ENCODE measurements at places on chromosomes 7 and 10. TPM values are rescaled to one million over a fixed set of nuclear protein-coding genes. Genes with fewer than 3 reads are reported as not detected.

RNF148 gene
- total RNA-seq = 1.3 TPM

IL2RA gene
- not detected for total RNA-seq

NPC1L1 gene
- total RNA-seq = 0.17 TPM

OR2A42 gene
- total RNA-seq = not detected

SUGCT gene
- 8.9 TPM for total RNA-seq

TRIL gene
- total RNA-seq = 0.58 TPM

LRMDA gene
- total RNA-seq = 2.0 TPM

HKDC1 gene
- total RNA-seq = under 0.01 TPM

PRTFDC1 gene
- total RNA-seq = 71.3 TPM

TRIM4 gene
- 38.3 TPM for total RNA-seq

EBLN1 gene
- not detected for total RNA-seq

ZNF273 gene
- total RNA-seq = 4.2 TPM

PNLIPRP2 gene
- total RNA-seq = not detected

TLL2 gene
- total RNA-seq = under 0.01 TPM

CTAGE6 gene
- total RNA-seq = 0.66 TPM

PI4K2A gene
- 24.3 TPM for total RNA-seq

VAX1 gene
- total RNA-seq = not detected

SUN3 gene
- total RNA-seq = not detected

KNDC1 gene
- total RNA-seq = 2.3 TPM

NEBL gene
- total RNA-seq = 0.17 TPM

VWA2 gene
- total RNA-seq = 0.58 TPM

AKR1C2 gene
- total RNA-seq = 62.1 TPM

THSD7A gene
- total RNA-seq = 1.6 TPM

STK31 gene
- total RNA-seq = not detected

MMD2 gene
- total RNA-seq = not detected

WNT16 gene
- 0.50 TPM for total RNA-seq

GNGT1 gene
- total RNA-seq = not detected

TACC2 gene
- total RNA-seq = 2.6 TPM

TRIM50 gene
- not detected for total RNA-seq

STRIP2 gene
- total RNA-seq = 5.1 TPM

MYOZ1 gene
- total RNA-seq = 0.33 TPM

DKK1 gene
- total RNA-seq = 71.0 TPM

TFEC gene
- total RNA-seq = 0.17 TPM

AMPH gene
- total RNA-seq = 7.8 TPM

NRCAM gene
- total RNA-seq = 0.50 TPM

IDI2 gene
- total RNA-seq = not detected

SPDYE2 gene
- not detected for total RNA-seq

EPO gene
- not detected for total RNA-seq

SSC4D gene
- 0.33 TPM for total RNA-seq

SVOPL gene
- total RNA-seq = not detected

C10orf105 gene
- not detected for total RNA-seq

ANKRD2 gene
- total RNA-seq = 0.50 TPM

ADCYAP1R1 gene
- not detected for total RNA-seq

FAM180A gene
- 80.0 TPM for total RNA-seq

HDAC9 gene
- total RNA-seq = 5.2 TPM

GRM3 gene
- not detected for total RNA-seq

SFTPD gene
- not detected for total RNA-seq

HTR5A gene
- total RNA-seq = not detected

All from smooth muscle cell of trachea (primary cell).